Cerebellar nuclear complex (tissue), 1 donor: ENCODE measurements at places on chromosomes 13 and 19.
A peak's percentile ranks its signal among the peaks of the same experiment; 100 is the strongest.

DNA sequence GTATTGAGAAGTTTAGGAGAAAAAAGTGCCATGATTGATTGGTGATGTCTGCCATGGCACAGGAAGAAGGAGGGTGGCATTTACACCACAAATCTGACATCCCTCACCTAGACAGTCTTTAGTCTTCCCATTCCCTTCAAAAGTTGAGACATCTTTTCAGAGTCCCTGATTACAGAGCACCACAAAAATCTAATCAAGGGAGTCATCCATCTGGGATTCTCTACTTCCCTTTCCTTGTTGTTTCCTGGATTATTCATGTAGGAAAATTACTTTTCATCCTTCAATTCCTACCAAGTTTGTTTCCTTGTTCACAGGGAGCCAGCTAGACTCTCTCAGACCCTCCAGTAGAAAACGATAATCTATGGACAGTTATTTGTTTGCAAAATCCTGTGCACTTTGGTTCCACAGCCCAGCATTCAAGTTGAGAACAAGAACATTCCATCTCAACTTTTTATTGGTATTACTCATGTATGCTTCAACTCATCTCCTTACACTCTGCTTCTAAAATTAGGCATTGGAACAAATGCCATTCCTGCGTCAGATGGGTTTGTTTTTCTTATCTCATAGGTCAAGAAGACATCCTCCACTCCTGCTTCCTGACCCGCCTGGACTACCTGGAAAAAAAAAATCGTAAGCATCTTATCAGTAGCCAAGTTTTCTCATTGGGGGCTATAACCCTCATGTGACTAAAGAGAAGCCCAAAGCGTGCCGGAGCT, 259.9 kb downstream of the FOXO1 start:
- DNase-seq: no peak

GRCh38 chr19:343941-344624, 513 bp downstream of the MIER2 start:
- no peak for DNase-seq

- DNase-seq: no peak
Observed at GRCh38 chr13:49521224-49521623, 25.5 kb downstream of the PHF11 start.

- no peak for DNase-seq
Observed at GRCh38 chr19:18603255-18603957, 3.2 kb downstream of the CRLF1 start.

DNA sequence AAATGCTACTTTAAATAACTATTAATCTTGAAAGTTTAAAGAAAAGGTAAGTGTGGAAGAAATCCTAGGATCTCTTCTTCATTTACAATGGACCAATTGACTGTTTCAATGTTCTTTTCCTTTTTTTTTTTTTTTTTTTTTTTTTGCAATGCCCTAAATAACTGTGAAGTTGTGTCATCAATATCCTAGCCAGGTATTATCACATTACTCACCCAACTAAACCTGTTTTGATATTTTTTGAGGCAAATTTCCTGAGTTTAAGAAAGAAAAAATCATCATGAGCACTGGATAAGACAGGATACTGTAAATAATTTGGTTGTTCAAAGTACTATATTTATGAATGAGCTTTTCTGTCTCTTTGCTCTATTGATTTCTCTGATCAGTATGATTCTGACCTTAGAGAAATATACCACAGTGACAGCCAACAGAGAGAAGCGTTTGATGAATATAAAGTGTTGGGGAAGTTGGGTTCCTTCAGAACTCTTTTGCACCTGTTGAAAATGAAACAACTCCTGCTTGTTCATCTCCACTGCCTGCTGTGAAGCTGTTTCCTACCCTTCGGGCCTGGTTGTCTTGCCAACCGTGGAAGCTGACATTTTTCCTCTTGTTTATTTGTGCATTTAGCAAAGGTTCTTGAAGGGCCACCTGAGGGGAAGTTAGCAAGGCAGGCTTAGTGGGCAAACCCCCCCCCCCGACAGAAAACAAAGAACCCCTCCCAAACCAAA, 1220.5 kb upstream of the SLC10A2 start:
- DNase-seq: no peak

- no peak for DNase-seq
Observed at GRCh38 chr13:44694291-44694690, 118.2 kb upstream of the TSC22D1 start.

GRCh38 chr13:73248711-73249580, 190.1 kb downstream of the KLF5 start:
- no peak for DNase-seq

GRCh38 chr13:26208287-26208686, 13.8 kb downstream of the RNF6 start:
- no peak for DNase-seq

GRCh38 chr19:19155495-19156219, 14.4 kb downstream of the MEF2B start:
- no peak for DNase-seq

GRCh38 chr19:31658993-31659896, 310.0 kb upstream of the TSHZ3 start:
- no peak for DNase-seq

DNA sequence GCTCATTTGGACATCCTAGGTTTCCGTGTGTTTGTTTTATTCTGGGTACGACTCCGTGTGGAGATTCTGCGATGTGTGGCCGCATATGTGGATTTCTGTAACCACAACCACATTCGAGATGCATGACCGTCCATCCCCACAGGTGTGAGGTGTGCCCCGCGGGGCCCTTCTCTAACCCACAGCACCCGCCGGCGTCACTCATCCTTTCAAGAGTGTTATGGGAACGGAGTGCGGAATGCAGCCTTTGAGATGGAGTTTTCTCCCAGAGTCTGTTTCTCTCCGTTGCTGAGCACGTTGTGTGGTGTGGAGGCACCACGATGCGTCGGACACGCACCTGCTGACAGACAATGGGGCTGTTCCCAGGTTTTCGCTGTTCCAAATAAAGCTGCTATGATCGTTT, 40.0 kb downstream of the C13orf46 start:
- no peak for DNase-seq

DNA sequence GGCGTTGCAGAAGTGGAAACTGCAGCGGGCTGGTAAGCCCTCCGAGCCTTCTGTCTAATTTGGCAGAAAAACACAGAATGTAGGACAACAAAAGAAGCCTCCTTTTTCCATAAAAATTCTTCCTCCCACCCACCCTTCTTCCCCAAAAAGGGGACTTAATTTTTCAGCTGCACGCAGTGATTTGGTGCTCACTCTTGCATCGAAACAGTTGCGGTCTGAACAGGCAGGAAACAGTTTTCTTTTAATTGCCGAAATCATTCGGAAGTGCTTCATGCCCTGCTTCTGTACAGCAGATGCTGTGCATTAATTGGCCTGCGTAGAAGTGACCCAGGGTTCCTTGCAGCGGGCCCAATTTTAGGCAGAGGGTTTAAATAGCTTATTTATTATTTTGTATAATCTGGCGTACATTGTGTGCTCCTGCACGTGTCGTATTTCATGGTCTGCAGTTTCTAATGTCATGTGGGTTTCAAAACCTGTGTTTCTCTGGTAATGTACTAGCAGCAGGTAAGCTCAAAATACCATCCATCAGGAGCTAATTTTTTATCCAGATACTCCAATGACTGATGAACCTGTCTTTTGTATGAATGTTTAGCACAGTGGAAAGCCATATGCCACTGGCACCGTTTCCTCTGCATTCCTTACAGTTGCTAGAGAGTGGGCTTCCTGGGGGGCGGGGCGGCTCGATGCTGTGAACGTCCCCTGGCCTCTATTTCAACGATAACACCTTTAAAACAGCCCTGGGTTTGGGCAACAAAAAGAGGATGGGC, 66.6 kb downstream of the GGACT start:
- DNase-seq: peak; percentile 55

DNA sequence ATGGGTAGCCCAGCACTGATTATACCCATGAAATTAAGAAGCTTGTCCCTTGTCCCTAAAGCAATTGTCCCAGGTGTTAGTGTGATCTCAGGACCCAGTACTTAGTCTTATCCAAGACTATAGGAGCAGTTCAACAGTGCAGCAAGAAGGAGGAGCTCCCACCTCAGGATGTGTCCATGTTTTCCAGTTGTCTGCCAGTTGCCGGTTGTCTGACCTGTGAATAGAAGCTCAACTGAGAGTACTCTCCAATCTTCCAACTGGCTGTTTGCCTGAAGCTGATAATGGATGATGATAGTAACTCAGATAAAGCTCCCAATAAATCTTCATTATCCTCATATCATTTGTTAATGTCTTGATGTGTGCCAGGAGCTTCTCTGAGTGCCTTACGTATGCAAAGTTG, 107.2 kb upstream of the HTR2A start:
- DNase-seq: no peak

- DNase-seq: no peak
Observed at GRCh38 chr13:110464556-110465333, 96.8 kb downstream of the RAB20 start.

DNA sequence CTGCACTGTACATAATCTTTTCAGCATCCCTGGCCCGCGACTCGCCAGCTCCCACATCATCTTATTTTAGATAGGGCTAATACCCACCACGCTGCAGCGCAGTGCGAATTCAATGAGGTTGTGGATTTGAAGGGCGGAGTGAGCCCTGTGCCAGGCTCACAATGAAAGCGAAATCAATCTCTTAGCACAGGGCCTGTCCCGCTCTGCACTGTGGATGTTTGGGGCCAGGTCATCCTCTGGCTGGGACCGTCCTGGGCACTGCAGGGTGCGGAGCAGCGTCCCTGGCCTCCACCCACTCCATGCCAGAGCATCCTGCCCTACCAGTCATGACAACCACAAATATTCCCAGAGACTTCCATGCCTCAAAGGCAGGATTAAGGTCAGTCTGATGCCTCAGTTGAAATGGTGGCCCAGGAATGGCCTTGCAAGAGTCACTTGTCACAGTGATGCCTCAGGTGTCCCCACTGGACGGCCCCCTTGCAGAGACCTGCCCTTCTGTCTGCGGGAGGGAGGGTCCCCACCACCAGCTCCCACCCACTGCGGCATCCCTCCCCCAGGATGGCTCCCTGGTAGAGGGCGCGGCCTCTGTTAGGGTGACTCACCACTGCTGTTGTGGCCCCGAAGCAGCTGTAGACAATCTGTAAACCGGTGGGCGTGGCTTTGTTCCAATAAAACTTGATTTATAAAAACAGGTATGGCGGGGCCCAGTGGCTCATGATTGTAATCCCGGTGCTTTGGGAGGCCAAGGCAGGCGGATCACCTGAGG, 5.6 kb downstream of the UHRF1 start:
- DNase-seq: no peak

DNA sequence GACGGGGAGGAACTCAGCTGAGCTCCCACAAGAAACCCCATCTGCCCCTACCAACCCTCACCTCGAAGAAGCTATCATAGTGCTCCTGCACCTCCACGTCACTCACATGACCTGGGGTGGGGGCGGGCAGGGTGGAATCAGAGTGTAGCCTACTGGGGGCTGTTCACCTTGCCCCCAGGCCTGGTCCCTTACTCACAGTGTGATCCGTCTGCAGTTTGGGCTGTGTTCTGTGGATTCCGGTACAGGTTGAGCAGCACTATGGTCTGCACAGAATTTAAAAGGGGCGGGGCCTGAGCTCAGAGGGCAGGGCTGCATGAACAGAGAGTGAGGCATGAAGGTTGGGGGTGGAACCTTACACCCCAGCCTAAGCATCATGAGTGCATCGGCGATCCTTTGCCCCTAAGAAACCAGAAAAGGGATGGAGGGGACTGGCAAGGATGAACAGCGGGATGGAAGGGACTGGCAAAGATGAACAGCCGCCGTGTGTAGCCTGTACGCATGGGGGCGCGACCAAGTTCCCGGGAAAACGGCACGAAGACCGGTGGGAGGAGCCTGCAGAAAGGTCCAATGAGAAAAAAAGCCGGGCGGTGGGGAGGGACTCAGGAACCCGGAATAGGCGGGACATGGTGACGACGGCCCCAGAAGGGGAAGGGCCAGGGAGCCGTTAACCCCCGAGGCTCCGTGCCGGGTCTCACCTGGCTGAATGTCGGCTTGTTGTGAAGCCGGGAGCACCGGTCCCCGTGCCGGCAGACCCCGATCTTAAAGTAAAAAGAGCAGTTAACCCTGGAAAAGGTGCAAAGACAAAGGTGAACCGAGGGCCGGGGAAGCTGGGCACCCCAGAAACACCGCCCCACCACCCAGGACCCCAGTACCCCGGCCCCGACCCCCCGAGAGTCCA, 539 bp downstream of the U2AF1L4 start:
- DNase-seq: peak; percentile 45

GRCh38 chr13:26050568-26051230, 1.1 kb downstream of the SHISA2 start:
- no peak for DNase-seq

DNA sequence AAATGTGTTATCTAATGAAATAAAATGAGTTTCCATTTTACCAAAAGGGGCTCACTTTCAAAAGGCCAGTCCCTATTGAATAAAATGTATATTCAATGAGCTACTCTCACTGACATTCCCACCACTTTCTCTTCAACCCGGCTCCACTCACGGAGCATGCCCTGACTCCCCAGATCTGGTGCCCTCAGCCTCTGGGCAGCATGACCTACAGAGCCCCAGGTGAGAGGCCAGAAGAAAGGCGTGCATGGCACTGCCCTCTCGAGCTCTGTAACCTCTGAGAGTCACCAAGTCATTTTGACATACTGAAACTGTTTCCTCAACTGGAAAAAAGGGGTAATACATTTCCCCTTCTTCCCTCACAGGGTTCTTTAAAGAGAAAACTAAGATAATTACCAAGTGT, 25.2 kb upstream of the SIAH3 start:
- DNase-seq: no peak

GRCh38 chr13:74920361-74920760, 561.6 kb downstream of the TBC1D4 start:
- DNase-seq: no peak

DNA sequence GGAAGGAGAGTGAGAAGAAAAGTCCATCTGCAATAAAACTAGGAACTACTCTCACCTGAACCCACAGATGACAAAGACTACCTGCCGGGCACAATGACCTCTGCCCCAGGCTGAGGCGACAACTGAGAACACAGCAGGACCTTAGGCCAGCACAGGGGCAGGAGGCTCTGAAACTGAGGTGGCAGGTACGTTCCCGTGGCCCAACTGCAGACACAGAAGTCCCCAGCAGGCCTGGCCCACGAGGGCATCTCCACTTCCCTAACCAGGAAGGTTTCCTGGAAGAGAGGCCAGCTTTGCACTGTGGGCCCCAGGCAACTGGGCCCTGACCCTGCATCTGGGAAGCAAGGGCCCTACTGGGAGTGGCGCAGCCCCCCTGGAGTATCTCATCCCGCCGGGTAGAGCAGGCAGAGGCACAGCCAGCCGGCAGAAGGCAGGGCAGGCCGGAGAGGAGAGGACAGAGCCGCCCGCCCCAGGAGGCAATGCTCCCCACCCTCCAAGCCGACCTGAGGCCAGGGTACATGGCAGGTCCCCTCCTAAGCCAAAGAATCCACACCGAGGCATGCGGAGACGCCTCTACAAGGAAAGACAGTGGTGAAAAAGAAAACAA, 32.7 kb downstream of the STK24 start:
- no peak for DNase-seq
